ENCODE measurements at places on chromosomes 2 and 18. TPM values are rescaled to one million over a fixed set of nuclear protein-coding genes. Genes with fewer than 3 reads are reported as not detected.

PXDN gene
- polyA plus RNA-seq, result 168 TPM

SLC38A11 gene
- 21.5 TPM for polyA plus RNA-seq

NRP2 gene
- polyA plus RNA-seq, result 65.5 TPM

RBBP8 gene
- polyA plus RNA-seq, result 63.3 TPM

UCN gene
- polyA plus RNA-seq, result 0.82 TPM

IL18RAP gene
- polyA plus RNA-seq, result 0.48 TPM

RAPGEF4 gene
- polyA plus RNA-seq, result 12.6 TPM

NEU2 gene
- not detected for polyA plus RNA-seq

GREB1 gene
- 14.6 TPM for polyA plus RNA-seq

ANXA4 gene
- polyA plus RNA-seq, result 217 TPM

NFATC1 gene
- polyA plus RNA-seq, result 5.2 TPM

C2orf78 gene
- not detected for polyA plus RNA-seq

TTN gene
- 1.2 TPM for polyA plus RNA-seq

COL3A1 gene
- 850 TPM for polyA plus RNA-seq

SPRED2 gene
- polyA plus RNA-seq, result 41.0 TPM

PIEZO2 gene
- polyA plus RNA-seq, result 21.5 TPM

TACR1 gene
- 1.7 TPM for polyA plus RNA-seq

NXPH2 gene
- polyA plus RNA-seq, result 5.2 TPM

SERPINB3 gene
- 0.14 TPM for polyA plus RNA-seq

AGXT gene
- 0.17 TPM for polyA plus RNA-seq

RAD51AP2 gene
- polyA plus RNA-seq, result 0.17 TPM

EFEMP1 gene
- polyA plus RNA-seq, result 104 TPM

NR4A2 gene
- 0.95 TPM for polyA plus RNA-seq

BCL2 gene
- polyA plus RNA-seq, result 27.3 TPM

TUBA4B gene
- polyA plus RNA-seq, result 1.0 TPM

ACVR1C gene
- polyA plus RNA-seq, result 0.23 TPM

CDK5R2 gene
- polyA plus RNA-seq, result 0.07 TPM

MRPL30 gene
- 53.0 TPM for polyA plus RNA-seq

SERPINB4 gene
- polyA plus RNA-seq, result not detected

SIX3 gene
- not detected for polyA plus RNA-seq

MLPH gene
- 1.2 TPM for polyA plus RNA-seq

MYCN gene
- 34.4 TPM for polyA plus RNA-seq

TFCP2L1 gene
- 56.5 TPM for polyA plus RNA-seq

TRAPPC8 gene
- polyA plus RNA-seq, result 54.8 TPM

KIAA2012 gene
- 0.06 TPM for polyA plus RNA-seq

MAP2 gene
- 33.0 TPM for polyA plus RNA-seq

ZCCHC2 gene
- 12.3 TPM for polyA plus RNA-seq

CTAGE1 gene
- polyA plus RNA-seq, result 0.06 TPM

CREG2 gene
- polyA plus RNA-seq, result 0.98 TPM
